Activated CD4-positive, alpha-beta T cell treated with anti-CD3 and anti-CD28 coated beads, Interleukin-2, amount 10 ng/mL, durations not matched to agents 24 days and 14 days (primary cell): ENCODE measurements at places on chromosomes 16 and 17. TPM values are rescaled to one million over a fixed set of nuclear protein-coding genes. Genes with fewer than 3 reads are reported as not detected.
A peak's percentile ranks its signal among the peaks of the same experiment; 100 is the strongest.

GRCh38 chr16:54283725-54284318 is 2.8 kb downstream of the IRX3 start:
- peak; percentile 58 for DNase-seq

DNA sequence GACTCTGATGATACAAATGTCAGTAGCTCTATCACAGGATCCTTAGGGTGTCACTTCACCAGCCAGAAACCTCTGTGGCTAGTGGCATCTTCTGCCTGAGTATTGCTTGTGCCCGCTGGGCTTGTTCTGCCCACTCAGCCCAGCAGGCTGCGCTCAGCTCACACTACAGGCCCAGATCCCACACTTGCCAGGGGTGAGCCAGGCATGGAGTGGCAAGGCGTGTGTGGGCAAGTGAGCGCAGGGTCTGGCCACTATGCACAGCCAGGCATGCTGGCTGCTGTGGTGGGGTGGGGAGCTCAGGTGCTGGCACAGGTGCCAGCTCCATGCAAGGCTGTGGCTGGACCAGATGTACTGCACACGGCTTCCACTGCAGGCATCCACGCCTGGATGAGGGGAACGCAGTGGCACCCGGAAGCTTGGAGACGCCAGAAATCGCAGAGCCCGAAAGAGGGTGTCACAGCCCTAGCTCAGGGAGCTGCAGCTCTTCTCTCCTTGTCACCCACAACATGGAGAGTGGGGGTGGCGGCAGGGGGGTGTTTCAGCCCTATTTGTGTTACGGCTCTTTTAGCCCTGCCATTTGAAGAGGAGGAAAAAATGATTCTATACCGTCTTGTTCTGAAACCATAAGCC is 10.2 kb downstream of the CFAP97D1 start:
- DNase-seq = no peak

DNA sequence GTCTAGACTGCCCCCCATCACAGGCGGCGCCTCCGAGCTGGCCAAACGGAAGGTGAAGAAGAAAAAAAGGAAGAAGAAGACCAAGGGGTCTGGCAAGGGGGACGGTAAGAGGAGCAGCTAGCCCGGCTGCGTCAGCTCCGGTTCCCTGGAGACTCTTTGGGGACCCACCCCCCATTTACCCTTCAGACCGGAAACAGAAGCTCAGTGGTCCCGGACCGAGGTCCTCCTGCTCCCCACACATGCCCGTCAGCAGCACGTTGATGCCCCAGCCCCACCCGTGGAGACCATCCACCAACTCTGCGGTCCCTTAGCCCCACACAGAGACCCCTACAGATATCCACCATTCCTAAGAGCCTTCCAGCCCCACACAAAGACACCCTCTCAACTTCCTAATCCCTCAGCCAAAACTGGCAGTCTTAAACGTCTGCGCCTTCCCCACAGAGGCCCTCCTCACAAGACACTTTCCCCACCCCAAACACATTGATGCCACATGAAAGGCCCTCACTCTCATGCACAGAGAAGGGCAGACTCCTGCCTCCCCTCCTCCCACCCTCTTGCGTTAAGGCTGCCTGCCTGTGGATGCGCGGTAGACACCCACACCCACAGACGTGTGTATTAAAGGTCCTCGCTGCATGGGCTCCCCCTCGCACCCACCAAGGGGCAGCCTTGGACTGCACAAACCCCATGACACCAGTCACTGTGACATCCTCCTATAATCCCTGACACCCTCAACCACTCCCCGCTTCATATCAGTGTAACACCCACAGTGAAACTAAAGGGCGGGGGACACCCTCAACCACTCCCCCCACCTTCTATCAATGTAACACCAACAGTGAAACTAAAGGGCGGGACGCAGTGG is 58.2 kb upstream of the RPH3AL start:
- peak; percentile 87 for DNase-seq

DNA sequence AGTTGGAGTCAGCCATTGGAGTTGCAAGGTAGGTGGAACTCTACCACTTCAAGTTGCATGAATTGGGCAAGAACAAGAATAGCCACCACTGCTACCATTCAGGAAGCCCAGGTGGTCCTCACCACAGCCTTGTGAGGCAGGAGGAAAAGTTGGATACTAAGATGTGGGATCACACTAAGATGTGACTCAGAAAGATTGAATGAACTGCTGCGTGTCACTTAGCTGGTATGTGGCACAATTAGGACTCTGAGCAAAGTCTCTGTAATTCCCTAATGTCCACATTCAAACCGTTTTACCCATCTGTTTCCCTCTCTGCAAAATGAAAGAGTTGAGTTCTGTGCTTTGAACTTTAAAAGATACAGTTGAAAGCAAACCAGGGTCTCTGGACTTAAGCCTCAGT is 44.7 kb upstream of the HS3ST3A1 start:
- no peak for DNase-seq

GRCh38 chr16:68596266-68596665 is 48.8 kb upstream of the CDH3 start:
- no peak for DNase-seq

GRCh38 chr16:54335230-54335629 is 48.6 kb upstream of the IRX3 start:
- DNase-seq = no peak

DNA sequence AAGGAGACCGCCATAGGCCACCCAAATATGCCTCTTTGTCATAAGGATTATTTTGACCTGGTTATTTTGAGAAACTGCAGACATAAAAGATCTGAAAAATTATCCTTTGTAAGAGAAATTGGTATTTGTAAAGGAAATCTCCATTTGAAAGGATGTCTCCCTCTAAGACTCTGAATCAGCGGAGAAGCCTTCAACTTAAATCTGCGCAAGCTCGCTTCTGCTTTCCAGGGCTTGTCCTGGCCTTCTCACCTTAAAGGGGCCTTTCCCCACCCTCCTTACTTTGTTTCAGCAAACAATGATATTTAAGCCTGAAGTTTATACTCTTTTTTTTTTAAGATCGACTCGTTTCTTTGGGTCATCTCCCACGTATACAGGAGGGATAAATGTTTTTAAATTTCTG is 34.5 kb downstream of the HSBP1 start:
- no peak for DNase-seq

DNA sequence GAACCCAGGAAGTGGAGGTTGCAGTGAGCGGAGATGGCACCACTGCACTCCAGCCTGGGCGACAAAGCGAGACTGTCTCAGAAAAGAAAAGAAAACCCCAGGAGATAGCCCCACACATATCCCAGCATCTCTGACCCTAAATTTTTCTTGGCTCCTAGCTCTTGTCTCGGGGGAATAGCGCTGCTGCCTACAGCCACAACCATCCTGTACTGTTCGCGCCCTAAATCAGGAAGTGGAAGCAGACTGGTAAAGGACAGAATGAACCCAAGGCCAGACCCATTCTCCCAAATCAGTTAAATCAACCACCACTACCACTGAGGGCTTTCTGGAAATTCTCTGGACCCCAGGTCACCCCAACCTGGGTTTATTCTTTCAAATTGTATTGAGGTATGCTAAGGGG is 1.7 kb downstream of the CTDNEP1 start:
- no peak for DNase-seq

DNA sequence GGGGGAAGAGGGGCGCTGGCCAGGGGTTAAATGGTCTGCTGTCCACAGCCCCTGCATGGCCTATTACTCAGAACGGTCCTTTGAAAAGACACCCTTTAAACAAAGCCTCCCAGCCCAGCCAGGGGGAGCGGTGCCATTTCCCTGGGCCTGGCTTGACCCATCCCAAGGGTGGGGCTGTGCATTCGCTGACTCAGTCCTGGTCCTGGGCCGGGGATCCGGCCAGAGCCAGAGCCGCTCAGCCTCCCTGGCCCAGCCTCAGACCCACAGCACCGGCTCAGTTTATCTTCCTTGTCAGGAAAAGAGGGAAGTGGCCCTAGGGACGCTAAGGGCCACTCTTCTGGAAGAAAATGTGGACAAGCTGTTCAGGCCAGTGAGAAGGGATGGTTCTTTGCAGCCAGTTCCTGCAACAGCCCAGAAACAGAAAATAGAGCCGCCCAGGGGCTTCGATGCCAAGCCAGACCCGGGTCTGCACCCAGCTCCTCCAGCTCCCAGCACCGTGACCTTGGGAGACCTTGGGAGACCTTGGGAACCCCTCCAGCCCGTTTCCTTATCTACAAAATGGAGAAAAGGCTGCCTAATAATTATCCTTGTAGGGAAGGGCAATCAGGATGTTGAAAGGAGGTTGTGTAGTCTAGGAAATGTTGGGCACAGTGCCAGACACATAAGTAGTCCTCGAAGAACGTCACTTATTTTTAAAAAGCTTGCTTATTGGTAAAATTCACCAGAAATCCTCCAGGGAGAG is 82.5 kb downstream of the ZDHHC7 start:
- DNase-seq = no peak

DNA sequence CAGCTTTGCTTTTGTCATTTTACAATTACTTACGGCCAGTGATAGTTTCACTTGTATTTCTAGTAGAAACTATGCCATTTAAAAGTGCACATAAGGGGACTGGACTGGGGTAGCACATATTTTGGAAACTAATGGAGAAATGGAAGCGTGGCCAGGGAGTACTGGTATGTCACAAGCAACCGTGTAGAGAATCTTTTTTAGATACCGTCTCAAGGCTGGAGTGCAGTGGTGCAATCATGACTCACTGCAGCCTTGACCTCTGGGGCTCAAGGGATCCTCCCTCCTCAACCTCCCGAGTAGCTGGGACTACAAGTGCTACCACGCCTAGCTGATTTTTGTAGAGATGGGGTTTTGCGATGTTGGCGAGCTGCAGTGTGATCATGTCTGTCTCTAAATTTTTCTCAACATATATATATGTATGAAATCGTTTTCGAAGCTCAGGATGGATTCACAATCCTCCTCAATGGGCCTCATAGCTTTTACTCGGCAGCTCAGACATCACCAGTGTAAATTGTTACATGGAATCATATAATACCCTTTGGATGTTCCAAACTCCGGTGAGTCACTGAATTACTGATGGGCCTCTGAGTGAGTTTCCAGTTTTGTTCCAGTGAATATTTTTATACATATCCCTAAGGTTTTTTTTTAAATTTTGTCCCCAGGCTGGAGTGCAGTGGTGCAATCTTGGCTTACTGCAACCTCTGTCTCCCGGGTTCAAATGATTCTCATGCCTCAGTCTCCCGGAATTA is 51.7 kb downstream of the ZNF778 start:
- no peak for DNase-seq

DNA sequence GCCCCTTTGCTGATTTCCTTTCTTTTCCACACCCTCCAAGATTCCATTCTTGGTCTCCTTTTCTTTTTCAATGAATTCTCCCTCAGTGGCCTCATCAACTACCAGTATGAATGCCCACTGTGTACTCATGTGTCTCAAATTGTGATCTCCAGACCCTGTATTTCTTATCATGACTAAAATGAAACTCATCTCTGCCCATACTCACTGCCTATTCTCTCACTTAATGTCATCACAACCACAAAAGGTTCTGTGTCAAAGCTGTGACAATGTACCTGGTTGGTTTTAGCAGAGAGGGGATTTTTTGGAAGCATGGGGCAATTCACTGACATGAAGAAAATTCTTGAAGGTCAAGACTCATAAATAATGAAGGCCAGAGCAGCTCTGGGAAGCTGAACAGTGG is 11.5 kb upstream of the TBX4 start:
- no peak for DNase-seq

- no peak for DNase-seq
Measured at GRCh38 chr17:12302711-12303110, 282.0 kb downstream of the MAP2K4 start.

GRCh38 chr17:47847341-47848197 is 3.4 kb downstream of the SP6 start:
- peak; percentile 75 for DNase-seq

NPW gene
- 6.9 and 7.0 TPM in 2 replicates for total RNA-seq

CTRL gene
- 6.0 and 6.5 TPM in 2 replicates for total RNA-seq

DNAI2 gene
- total RNA-seq = 0.09 and 0.26 TPM in 2 replicates

VTN gene
- 0.23 and 0.24 TPM in 2 replicates for total RNA-seq

GDE1 gene
- total RNA-seq = 25.2 and 28.7 TPM in 2 replicates

CLEC3A gene
- not detected in 2 replicates for total RNA-seq
